Pons (tissue), 1 donor: ENCODE measurements at places on chromosomes 6 and 20.

DNA sequence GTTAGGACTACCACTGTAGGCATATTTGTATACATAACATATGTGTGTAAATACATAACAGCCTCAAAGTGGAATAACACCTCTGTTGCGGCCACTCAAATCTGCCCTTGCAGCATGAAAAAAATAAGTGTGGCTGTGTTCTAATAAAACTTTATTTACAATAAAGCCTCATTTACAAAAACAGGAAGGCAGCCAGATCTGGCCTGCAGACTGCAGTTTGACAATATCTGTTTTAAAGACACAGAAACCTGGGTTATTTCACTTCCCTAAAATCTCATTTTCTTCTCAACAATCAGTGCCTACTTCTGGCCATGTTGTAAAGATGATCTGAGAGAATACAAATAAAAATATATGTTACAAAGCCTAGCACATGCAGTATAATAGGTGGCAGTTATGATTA is 53.9 kb upstream of the SCML4 start:
- DNase-seq: no peak

DNA sequence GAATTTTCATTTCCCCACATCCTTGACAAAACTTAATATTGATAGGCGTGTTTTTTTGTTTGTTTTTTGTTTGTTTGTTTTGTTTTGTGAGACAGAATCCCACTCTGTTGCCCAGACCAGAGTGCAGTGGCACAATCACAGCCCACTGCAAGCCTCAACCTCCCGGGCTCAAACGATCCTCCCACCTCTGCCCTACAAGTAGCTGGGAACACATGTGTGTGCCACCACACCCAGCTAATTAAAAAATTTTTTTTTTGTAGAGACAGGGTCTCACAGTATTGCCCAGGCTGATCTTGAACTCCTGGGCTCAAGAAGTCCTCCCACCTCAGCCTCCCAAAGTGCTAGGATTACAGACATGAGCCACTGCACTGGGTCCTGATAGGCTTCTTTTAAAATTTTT is 9.2 kb downstream of the CEP57L1 start:
- DNase-seq: no peak

- no peak for DNase-seq
These were observed 34.2 kb downstream of the PTPRA start for GRCh38 chr20:2907519-2907918.

DNA sequence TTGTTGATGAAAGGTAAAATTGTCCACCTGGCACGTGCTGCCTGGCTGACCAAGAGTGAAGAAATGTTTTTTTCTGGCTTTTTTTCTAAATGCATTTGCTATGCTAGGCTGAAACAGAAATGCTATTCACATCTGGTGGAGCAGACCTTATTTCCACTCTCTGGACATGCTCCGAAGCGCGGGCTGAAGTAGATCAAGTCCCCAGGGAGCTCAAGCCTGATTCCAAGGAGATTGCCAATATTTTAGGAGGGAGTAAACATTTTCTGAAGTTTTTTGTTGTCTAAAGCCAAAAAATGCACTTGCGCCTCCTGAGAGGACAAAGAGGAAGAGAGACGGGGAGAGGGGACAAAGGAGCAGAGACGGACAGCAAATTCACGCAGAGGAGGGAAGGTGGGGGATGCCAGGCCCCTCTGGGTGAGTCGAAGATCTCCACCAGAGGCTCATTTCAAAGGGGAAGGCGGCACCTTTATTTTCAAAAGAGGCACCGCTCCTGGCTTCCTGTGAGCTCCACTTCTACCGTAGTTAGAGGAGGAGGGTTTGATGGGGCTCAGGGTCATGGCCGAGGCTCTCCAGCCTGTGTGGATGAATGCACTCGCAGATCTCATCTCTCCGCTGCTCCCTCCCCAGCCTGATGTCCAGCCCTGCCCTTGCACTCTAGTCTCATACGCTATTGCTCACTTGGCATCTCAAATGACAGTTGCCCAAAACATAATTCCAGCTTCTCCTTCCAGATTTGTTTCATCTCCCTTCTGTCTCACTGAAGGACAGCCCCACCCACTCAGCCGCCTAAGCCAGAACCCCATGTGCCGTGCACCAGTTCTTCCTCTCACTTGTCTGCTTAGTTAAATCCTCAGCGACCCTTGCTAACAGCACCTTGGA is 23.1 kb upstream of the SMOC2 start:
- no peak for DNase-seq
